Lower leg skin (tissue), 4 donors: ENCODE measurements at places on chromosomes 7 and 10.

GRCh38 chr7:155281398-155281969 lies 16.2 kb upstream of the INSIG1 start:
- DNase-seq = no peak

DNA sequence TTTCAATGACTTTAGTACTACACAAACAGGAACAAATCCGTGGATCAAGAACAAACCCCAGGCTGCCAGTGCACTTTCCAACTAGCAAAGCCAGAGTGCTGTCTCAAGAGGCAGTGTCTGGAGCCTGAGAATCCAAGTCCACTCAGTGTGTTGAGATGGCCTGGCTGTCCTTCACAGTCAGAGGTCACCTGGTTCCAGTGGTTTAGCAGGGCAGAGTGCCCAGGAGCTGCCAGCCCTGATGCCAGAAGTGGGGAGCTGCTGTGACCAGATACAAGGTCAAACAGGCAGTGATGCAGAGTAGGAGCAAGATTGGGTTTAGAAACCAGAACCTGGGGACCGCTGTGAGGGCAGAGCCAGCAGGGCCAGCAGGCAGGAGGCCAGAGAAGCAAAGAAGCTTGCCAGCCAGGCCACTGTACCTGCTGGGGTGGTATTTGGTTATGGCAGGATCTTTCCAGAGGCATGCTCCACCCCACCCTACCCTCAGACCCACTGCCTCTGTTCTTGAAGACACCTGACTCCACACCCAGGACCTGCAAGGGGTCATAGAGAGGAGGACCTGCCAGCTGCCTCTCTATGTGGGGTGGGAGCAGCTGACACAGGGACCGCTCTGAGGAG lies 35.6 kb upstream of the C10orf90 start:
- no peak for DNase-seq

GRCh38 chr10:52486840-52487611 lies 172.9 kb downstream of the DKK1 start:
- no peak for DNase-seq

DNA sequence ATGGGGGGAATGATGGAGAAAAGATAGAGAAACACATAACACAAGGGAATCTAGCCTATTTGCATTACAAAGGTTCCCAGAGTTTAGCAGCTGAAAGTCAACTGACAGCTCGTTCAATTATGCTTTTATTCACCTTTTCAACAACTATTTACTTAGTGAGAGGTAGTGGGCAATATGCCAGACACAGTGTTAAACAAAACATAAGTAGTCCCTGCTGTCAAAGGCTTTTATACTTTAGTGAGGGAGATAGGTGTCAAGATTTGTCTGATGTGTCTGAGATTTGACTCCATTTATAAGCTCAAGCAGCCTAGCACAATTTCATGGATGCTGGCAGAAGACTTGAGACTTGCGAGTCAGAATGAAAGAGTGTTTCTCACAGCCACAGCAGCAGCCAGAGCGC lies 549.0 kb upstream of the VSTM2A start:
- no peak for DNase-seq

- no peak for DNase-seq
Observed at GRCh38 chr10:88288320-88289059, 294.6 kb downstream of the RNLS start.
